Activated CD4-positive, CD25-positive, alpha-beta regulatory T cell (primary cell): ENCODE measurements at places on chromosomes 2 and 18.

GRCh38 chr2:102313025-102313424 is 1.7 kb downstream of the IL1RL1 start:
- DNase-seq = no peak

- DNase-seq = no peak
Measured at GRCh38 chr2:178211943-178212342, 17.6 kb downstream of the OSBPL6 start.

- DNase-seq = no peak
Measured at GRCh38 chr2:232652505-232652851, 19.1 kb downstream of the EFHD1 start.

GRCh38 chr2:122856696-122857095 is 1101.2 kb downstream of the TSN start:
- no peak for DNase-seq

DNA sequence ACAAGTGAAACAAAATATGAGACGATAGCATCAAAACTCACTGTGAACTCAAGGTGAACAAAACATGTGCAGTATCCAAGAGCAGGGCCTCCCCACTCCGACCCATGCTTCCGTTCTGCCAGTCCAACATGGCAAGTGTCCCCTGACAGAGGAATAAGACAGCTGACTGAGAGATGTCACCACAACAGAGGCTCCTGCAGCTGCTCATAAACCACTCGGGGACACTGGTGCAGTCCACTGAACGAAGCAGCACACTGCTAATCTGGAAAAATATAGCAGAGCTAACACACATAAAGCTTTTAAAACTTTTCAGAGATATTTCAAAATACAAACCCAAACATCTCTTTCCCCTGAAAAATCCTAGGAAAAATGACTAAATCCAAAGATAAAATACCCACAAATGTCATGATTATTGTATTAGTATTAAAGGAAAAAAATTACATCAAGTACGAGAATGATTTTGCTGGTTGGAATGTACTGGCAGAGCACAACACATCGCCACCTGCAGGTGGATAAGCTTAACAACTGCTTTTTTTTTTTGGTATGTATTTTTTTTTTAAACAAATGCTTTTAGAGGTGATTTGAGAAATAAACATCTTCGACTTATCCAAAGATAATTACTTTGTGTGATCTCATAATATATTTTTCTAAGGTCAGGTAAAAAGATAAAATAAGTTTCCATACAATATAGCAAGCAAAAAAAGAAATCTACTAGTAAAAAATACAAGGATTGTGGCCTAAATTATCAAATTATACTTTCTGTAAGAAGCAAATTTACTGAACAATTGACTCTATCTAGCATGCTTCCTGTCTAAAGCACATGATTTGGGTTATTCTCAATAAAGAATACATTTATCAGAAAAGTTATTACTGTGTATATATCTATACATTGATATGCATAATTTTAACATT is 18.6 kb downstream of the THADA start:
- no peak for DNase-seq

DNA sequence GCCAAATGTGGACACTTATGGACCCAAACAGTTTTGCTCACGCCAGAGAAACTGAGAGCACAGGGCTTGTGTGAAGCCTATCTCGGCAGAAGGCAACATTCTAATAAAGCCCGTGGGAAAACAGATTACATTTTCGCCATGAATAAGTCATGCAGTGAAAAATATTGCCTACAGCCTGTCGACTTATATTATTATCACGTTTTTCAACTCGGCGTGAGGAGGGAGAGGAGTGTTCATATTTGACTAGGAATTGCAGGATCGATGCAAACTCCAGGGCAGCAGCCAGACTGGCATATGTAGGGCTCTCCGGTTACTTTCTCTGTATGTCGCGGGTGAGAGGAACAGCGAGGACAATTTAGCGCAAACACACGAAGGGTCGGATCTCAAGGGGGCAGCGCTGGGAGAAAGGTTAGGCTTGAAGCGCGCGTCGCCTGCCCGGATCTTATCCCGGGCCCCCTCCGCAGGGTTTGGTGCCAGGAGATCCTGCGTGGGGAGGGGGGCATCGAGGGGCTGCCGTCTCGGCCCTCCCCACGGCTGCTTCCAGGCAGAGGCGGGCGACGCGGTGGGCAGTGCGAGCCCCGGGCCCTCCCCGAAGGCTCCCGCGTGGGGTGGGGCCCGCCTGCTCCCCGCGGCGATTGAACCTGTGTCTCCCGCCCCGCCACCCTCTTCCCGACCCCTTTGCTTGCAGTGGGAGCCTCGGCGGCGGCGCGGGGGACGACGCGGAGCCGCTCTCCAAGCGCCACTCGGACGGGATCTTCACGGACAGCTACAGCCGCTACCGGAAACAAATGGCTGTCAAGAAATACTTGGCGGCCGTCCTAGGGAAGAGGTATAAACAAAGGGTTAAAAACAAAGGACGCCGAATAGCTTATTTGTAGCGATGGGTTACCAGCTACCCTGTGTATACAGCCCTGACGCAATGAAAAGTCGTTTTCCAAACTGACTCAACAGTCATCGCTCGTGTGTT is 4.4 kb downstream of the ADCYAP1 start:
- DNase-seq = no peak

DNA sequence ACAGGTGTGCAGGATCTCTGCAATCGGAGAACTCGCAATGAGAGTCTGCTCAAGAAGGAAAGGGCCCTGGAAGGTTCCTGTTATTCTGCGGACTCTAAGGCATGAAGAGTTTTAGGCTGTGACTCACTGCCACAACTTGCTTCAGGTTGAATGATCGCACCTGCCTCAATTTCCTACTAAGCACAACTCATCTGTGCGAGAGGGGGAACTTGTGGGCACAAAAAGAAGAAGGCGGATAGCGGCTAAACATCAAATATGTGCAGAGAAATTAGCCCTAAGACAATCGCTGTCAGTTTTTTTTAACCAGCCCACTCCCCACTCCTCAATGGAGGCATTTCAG is 14.0 kb upstream of the CREG2 start:
- no peak for DNase-seq

DNA sequence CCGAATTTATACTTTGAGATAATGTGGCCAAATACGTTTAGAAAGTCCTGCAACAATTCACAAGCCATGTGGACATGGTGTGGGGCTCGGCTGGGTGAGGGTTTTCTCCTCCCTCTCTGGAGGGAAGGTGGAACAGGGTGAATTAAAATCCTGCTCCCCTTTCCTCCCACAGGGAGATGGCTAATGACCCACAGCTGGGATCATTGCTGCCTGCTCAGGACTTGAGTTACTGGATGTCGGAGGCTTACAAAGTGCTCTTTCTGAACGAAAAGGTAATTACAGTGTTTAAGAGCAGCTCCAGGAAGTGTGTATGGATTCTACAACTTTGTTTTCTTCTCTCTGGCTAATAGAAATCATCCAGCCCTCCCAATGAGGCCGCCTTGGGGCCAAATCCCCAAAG is 97.9 kb upstream of the ALKAL2 start:
- DNase-seq = no peak

DNA sequence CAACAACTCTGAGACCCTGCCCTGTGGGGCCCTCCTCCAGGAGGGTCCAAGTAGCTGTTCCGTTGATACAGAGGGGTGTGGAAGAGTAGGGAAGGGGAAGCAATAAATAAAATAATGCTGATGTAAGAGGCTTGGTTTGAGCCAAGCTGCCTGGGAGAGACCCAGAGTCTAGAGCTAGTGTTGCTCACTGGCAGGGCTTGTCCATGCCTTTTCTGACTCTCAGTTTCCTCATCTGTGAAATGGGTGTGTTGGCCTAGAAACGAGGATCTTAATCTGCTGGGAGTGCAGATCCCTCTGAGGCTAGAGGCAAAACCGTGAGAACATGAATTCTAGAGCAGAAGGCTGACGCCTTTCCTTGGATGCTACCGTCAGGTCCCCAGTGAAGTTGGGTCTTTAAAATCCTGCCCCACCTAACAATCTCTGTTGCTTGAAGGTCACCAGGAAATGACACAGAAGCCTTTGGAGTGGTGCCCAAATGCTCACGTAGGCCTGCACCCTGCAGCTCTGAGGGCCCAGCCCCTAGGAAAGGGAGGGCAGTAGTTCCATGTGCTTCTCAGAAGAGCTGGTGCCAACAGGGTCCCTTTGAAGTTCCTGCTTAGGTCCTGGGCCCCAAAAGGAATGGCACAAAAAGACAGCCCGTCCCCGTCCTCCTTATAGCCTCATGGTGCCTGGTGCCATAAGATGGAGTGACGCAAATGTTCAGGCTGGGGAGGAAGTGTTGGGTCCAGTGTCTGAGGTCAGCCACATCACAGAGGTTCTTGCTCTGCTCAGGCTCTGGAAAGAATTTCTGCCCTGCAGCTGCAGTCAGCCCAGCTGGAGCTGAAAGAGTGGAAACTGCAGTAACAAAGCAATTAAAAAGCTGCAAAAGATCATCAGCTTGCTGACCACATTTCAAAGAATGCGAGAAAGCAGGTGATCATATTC is 73.2 kb upstream of the SMAD2 start:
- DNase-seq = no peak

DNA sequence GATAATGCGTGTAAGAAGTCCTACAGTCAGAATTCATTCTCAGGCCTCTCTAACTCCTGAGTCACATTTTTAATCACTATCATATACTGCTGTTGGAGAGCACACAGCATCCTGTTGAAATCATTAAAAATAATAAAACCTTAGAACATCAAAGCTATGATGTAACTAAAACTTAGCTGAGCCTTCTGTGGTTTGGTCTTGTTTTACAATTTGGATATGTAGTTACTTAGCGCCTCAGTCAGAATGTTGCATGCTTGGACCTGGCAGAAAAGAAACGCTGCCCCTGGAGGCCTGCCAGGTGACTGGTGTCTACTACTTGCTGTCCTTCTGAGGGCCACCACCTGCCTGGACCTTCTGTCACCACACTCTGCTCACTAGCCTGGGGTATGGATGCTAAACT is 261.1 kb upstream of the RASGRP3 start:
- no peak for DNase-seq

GRCh38 chr2:216464104-216464720 is 34.4 kb upstream of the RPL37A start:
- DNase-seq = no peak

DNA sequence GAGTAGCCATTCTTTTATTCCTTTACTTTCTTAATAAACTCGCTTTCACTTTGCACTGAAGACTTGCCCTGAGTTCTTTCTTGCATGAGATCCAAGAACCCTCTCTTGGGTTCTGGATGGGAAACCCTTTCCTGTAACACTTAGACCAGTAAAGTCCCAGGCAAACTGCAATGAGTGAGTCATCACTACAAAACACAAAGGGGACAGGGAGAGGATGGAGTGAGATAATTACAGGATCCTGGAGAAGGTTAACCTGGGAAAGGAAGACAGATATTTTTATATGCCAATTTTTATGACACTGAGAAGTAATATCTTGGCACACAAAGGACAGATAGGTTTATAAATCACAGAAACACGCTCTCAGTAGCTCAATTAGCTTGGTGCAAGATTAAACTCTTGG is 48.7 kb downstream of the EHD3 start:
- DNase-seq = no peak

DNA sequence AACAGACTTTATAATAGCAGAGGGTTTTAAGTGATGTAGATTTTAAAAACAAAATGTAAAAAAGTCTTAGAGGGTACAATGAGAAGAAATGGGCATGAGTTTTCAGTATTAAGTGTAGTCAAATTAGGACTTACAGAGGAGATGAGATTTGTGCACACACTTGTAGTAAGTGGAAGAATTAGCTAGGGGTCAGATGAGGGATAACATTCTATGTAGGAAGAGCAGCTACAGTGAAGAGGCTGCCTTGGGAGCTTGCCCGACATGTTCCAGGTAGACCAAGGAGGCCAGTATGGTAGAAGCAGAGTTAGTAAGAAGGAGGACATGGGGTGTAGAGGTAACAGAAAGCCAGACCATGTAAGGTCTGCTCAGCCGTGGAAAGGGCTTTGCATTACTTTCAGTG is 189.2 kb upstream of the DSEL start:
- DNase-seq = no peak

DNA sequence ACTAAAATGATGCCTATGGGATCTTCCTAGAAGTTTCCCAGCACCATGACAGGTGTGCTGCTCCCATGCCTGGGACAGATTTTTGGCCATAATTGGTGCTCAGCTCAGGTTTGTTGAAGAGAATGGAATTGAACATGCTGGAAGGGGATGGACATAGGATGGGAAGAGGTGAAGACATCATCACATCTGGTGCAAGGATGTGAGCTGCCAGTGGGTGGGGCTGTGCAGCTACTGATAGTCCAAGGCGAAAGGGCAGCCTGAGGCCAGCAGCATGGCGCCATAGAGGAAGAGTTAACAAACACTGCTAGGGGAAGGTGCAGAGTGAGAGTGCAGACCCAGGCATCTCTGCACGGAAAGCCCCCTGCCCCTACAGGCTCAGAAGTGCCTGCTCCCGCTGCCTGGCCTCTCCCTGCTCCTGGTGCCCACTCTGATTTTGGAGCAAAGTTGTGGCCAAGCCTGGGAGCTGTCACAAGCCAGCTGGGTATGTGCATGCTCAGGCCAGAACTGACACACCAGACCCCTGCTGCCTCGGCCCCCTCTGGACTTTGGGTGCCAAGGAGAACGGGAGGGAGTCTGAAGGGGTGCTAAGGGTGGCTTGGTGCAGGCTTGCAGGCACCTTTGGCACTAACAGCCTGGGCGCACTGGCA is 178.6 kb downstream of the ZBTB7C start:
- no peak for DNase-seq

- no peak for DNase-seq
Measured at GRCh38 chr18:6775702-6776101, 46.2 kb downstream of the ARHGAP28 start.

DNA sequence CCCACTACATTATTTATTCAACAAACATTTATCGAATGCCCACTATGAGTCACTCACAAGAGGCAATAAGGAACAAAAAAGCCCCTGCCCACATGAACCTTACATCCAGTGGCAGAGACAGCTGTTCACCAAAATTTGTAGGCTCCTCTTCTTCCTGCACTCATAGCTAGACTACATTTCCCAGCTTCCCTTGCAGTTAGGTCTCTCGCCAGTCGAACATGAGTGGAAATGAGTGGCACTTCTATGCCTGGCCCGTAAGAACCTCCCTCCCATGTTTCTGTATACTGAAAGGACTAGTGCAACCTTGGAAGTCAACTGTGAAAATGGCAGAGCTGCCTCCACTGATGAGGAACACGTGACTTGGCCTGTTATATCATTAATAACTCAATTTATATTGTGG is 19.4 kb upstream of the NCOA1 start:
- DNase-seq = no peak

GRCh38 chr18:48254077-48254602 is 155.0 kb downstream of the ZBTB7C start:
- DNase-seq = no peak
